ENCODE measurements at places on chromosomes 12 and 14.

DNA sequence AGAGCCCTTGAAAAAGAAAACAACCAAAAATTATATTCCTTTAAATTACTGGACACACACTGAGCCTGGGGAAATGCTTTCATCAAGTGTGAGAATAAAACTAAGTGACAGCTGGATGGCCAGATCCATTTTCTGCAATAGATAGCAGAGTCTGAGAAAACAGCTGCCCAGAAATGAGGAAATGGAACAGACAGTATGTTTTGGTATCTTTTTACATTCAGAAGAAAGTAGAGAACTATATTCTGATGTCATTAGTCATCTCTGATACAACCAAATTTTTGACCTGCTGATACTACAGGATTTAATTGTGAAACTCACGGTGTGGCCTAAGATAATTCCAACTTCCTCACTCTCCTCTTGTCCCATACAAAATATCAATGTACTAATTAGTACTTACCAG is 78.2 kb downstream of the HMGA2 start:
- DNase-seq = no peak

DNA sequence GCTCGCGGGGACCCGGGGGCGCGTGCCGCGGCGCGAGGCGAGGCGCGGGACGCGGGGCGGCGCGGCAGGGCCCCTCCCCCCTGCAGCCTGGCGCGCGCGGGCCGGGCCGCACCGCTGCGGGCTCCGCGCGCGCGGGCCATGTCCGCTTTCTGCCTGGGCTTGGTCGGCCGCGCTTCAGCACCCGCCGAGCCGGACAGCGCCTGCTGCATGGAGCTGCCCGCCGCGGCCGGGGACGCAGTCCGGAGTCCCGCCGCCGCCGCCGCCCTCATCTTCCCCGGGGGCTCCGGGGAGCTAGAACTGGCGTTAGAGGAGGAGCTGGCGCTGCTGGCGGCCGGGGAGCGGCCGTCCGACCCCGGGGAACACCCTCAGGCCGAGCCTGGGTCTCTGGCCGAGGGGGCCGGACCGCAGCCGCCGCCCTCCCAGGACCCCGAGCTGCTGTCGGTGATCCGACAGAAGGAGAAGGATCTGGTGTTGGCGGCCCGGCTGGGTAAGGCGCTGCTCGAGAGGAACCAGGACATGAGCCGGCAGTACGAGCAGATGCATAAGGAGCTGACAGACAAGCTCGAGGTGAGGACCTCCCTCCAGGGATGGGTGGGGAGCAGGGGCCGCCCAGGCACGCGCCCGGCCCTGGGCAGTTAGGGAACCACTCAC is 820 bp downstream of the BICDL1 start:
- peak; percentile 29 for DNase-seq

DNA sequence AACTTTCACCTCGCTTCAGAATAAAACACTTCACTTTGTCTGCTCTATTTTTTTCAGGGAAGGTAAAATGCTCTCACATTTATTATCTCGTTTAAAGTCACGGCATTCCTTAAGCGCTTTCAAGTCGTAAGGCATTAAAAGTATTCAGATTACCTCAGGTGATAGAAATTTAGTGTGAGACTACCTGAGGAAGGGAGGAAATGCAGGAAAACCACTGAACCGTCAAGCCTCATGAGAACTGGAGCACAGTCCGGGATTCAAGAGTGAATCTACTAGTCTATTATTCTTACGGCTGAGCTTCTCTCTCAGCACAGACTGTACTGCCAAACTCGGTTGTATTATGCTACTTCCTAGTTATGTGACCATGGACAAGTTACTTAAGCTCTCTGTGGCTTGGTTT is 8.3 kb upstream of the PPFIBP1 start:
- no peak for DNase-seq

GRCh38 chr14:83958359-83958758 is 1571.6 kb upstream of the FLRT2 start:
- DNase-seq = no peak

- no peak for DNase-seq
Observed at GRCh38 chr12:76713986-76714385, 49.9 kb upstream of the ZDHHC17 start.

DNA sequence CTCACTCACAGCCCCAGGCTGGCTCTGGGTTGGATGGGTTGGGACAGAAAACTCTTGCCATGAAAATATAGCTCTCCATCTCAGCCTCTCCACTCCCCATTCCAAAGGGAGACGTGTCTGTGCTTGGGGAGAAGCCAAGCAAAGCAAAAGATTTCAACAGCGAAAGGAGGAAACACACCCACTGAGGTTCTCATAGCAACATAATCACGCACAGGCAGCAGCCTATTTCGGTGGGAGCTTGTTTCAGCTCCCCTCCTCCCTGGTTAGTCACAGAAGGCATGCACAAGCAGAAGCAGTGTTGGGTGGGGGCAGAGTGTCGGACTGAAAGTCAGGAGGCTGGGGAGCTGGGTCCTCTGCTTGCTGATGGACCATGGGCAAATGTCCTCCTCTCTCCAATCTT is 1.9 kb upstream of the PRMT8 start:
- DNase-seq = no peak

DNA sequence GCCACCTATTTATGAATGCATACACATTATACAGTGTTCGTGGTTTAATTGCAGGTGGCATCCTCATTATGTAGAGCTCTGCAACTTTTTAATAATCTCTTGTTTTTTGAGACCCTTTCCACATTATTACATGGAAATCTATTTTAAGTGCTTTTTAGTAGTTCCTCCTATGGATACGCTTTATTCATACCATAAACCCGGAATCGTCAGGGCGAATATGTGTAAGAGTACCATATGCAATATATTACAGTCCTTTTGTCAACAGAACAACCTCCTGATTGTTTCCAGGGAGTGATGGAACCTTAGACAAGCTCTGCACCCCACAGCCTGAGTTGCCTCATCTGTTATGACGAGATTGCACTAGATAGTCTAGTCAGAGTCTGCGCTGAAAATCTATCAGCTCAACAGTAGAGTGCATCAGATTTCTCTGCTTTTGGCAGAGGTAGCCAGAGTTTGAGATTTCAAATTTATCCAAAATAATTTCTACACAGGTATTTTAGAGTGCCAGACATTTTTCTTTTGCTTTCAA is 33.6 kb downstream of the EID3 start:
- no peak for DNase-seq

- no peak for DNase-seq
Observed at GRCh38 chr14:52443506-52443905, 108.8 kb downstream of the TXNDC16 start.

- DNase-seq = no peak
Observed at GRCh38 chr14:21399311-21399870, 15.6 kb upstream of the SUPT16H start.

DNA sequence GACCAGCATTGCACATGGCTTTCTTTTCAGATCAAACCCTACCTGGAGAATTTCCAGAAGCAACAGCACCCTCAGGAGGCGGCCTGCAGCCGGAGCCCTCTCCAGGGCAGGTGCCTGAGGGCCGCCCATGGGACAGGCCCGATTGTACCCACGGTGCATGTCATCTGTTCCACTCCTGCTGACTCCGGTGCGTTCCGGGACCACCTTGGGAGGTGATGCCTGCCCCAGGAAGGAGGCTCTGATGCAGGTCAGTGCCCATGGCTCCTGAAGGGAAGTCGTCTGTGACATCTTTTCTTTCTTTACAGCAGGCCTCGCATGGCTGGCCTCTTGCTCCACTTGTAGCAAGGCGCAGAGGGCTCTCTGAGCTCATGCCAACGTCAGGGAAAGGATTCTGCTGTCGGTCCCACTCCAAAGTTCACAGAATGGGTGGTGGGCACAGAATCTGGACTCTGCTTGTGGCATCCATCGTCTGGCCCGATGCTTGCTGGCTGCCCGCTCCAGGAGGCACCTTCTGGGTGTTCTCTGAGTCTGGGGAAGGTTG is 160.7 kb upstream of the RTL1 start:
- DNase-seq = no peak

DNA sequence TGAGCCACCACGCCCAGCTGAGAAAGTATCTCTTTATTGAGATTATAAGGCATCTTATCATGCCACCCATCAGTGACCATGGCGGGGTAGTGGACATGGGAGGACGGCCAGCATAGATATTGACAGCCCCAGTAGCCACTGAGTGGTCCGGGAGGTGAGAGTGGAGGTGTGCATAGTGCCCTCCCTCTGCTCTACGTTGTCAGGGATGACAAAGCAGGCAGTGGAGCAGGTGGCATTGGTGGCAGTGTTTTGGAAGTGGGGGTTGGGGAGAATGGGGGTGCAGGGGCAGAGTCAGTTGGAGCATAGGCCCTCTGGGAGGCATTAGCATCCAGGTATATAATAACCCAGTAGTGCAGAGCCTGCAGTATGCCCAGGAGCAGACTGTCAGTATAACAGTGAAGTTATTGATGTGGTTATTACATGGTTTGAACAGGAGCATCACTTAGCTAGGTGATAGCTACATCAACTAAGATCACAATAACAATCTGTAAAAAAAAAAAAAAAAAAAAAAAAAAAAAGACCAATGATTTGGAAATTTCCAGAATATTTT is 41.1 kb downstream of the GNG2 start:
- DNase-seq = no peak

DNA sequence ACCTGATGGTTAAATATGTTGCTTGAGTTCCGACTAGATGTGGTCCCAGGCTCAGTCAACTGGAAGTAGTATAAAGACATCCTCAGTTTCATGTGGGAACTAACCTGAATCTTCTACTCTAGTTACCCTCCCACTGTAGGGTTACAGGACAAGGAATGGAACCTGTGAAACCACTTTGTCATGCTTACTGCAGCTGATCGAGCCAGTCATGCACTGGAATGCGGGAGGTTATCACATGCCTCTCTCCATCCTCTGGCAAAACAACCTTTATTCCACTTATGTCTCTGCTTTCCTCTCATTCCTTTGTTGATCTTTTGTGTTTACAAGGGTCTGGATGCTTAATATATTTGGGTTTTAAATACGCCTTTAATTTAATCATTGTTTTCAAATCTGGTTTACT is 111.9 kb upstream of the DDHD1 start:
- DNase-seq = no peak

Data from activated CD8-positive, alpha-beta memory T cell treated with anti-CD3 and anti-CD28 coated beads for 4 hours (primary cell).